ENCODE measurements at places on chromosomes 7 and 10.
A peak's percentile ranks its signal among the peaks of the same experiment; 100 is the strongest.

DNA sequence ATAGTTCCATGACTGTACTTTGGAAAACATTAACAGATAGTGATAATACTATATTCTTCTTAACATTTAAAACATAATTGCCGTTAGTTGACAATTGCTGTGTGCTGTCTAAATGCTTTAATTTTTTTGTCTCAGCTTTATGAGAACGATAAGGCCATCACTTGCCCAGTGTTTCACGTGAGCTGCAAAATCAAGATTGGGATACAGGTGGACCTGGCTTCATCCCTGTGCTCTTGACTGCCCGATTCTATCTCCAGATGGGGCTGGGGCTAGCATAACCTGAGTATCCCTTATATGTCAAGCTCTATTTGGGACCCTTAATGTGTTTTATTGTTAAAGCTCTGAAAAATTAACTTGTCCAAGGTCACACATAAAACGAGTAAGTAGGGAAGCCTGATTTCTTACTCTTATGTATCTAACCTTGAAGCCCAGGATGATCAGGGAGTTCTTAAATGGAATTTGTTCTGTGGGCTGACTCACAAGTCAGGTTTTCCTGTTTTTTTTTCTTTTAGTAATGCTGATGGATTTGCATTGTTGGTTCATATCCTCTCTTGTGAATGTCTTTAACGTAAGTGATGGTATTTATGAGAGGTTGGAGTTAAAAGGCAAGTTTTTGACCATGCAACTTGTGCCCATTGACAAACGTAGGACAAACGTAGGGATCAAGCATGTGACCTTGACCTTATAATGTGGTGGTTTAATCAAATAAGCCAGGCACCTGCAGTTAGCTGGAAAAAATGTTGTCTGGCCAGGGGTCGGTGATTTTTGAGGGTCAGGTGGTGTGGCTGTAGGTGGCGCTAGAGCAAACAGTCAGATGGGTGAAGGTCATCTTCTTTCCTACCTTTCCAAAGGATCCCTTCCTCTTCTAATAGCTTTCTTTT, 3.6 kb downstream of the PRKAR2B start:
- H3K27me3 ChIP-seq = peaks cover 12% of the 10 kb centered on the region
- no peak for DNase-seq
- peaks cover 10% of the 10 kb centered on the region for H3K4me1 ChIP-seq
- no peaks in the 10 kb centered on the region for H3K36me3 ChIP-seq

- H3K4me3 ChIP-seq = no peak overlapping the region
- H3K4me1 ChIP-seq = no peaks in the 10 kb centered on the region
- no peaks in the 10 kb centered on the region for H3K27me3 ChIP-seq
- no peak overlapping the region for H3K27ac ChIP-seq
- no peaks in the 10 kb centered on the region for H3K36me3 ChIP-seq
- no peak for DNase-seq
These were observed 106.6 kb upstream of the INHBA start for GRCh38 chr7:41809529-41809939.

DNA sequence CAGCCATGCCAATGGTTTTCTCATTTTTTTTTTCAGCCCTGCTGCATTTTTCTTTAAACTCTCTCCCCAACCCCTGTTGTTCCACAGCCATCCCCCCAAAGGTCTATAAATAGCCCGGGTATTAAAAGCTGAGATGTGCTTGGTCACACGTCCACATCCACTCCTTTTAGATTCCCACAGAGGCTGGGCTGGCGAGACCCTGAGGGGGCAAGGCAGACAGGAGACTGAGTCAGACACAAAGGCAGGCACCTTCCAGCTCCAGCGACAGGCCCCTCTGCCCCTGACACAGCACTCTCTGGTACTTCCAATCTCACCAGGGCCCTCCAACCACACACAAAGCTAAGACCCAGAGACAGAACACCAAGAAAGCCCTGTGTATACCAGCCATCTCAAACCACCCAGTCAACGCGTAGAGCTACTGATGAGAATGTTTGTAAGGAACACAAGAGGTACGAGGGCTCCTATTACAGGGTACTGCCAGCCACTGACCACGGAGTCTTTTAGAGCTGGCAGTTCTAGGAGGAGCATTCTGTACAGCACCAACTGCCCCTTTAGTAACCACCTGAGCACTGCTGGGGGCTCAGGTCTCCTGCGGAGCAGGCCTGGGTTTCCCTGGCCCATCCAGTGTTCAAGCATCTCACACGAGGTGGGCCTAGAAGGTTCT, 64.2 kb upstream of the DDC start:
- no peaks in the 10 kb centered on the region for H3K36me3 ChIP-seq
- H3K4me3 ChIP-seq = no peak overlapping the region
- H3K27ac ChIP-seq = no peak overlapping the region
- peaks cover 6% of the 10 kb centered on the region for H3K4me1 ChIP-seq
- DNase-seq = no peak

DNA sequence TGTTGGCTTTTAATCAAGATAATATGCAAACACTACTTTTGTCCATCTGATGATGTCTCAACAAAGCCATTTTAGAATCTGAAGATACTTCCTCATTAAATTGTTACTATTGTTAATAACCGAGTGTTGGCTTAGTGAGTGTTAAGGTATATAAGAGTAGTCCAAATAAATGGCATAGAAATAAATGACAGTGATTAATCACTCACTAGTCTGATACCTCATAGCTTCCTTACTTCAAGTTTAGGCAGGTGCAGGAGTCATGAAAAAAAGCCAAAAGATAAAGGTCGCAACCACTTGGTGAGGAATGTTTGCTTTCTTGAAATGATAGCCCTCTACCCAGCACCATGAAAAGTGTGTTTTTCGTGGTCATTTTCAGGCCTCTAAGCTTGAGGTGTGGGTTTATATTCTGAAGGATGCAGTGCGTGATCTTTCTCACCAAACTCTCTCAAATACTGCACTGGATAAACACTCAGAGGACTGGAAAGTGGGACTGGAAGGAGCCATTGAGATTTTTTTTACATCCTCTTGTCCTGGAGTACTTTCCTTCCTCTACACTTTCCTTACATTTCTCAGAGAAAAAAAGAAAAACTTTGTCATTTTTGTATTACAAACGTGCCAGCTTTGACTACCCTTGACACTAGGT, 138.1 kb downstream of the KIAA1217 start:
- H3K27me3 ChIP-seq = no peaks in the 10 kb centered on the region
- no peak for DNase-seq
- no peak overlapping the region for H3K27ac ChIP-seq
- H3K36me3 ChIP-seq = no peaks in the 10 kb centered on the region
- no peaks in the 10 kb centered on the region for H3K4me1 ChIP-seq
- H3K4me3 ChIP-seq = no peak overlapping the region

- no peaks in the 10 kb centered on the region for H3K27me3 ChIP-seq
- no peak overlapping the region for H3K4me3 ChIP-seq
- no peak for DNase-seq
- no peaks in the 10 kb centered on the region for H3K36me3 ChIP-seq
- no peaks in the 10 kb centered on the region for H3K4me1 ChIP-seq
- no peak overlapping the region for H3K27ac ChIP-seq
These were observed 341.3 kb downstream of the ARL4A start for GRCh38 chr7:13028825-13029099.

GRCh38 chr7:155942226-155942950, 130.1 kb upstream of the SHH start:
- H3K4me3 ChIP-seq = no peak overlapping the region
- DNase-seq = no peak
- no peak overlapping the region for H3K27ac ChIP-seq
- no peaks in the 10 kb centered on the region for H3K4me1 ChIP-seq
- no peaks in the 10 kb centered on the region for H3K36me3 ChIP-seq
- no peaks in the 10 kb centered on the region for H3K27me3 ChIP-seq

DNA sequence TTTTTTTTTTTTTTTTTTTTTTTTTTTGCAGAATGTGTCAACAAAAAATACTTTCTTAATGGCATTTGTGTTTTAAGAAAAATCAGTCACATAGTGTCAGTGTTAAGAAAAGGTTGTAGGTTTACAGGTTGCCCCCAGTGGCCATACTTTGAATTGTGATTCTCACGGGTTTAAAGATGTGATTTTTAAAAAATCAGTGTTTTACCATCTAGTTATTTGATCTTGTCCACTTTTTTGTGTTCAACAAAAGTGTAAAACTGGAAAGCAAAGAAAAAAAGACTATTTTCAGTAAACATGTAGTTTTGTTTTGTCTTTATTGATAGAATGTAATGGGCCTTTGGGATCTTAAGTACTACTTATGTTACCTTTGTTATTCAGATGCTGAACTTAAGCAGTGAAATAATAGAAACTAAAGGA, 25.7 kb downstream of the SUV39H2 start:
- no peaks in the 10 kb centered on the region for H3K4me1 ChIP-seq
- no peaks in the 10 kb centered on the region for H3K27me3 ChIP-seq
- DNase-seq = peak; percentile 28
- H3K27ac ChIP-seq = no peak overlapping the region
- peaks cover 21% of the 10 kb centered on the region for H3K36me3 ChIP-seq

DNA sequence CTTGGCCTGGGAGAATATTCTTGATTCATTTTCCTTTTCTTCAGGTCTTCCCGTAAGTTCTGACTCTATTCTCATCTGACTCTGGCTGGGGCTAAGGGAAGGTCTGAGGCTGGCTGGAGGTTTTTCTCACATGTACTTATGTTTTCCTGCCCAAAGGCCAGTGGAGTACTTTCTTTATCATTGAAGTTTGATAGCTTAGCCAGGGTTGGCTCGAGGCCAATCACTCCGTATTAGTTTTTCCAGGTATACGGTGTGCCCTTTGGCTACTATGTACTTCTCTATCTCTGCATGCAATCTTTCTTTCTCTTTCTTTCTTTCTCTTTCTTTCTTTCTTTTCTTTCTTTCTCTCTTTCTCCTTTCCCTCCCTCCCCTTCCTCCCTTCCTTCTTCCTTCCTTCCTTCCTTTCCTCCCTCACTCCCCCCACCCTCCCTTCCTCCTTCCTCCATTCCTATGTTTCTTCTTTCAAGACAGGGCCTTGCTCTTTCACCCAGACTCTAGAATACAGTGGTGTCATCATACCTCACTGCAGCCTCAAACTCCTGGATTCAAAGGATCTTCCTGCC, 26.8 kb upstream of the VKORC1L1 start:
- no peak overlapping the region for H3K4me3 ChIP-seq
- H3K27ac ChIP-seq = no peak overlapping the region

Measured in CD4-positive, alpha-beta T cell (primary cell).